ENCODE measurements at places on chromosomes 5 and 9. TPM values are rescaled to one million over a fixed set of nuclear protein-coding genes. Genes with fewer than 3 reads are reported as not detected.
A peak's percentile ranks its signal among the peaks of the same experiment; 100 is the strongest.

Gene LCN15
- 0.50 TPM for total RNA-seq

Gene STKLD1
- total RNA-seq, result 1.1 TPM

Gene ADCY2
- 0.46 TPM for total RNA-seq

Gene FAXDC2
- total RNA-seq, result 4.5 TPM

Gene HNRNPH1
- total RNA-seq, result 1,105 TPM

Gene MORN5
- total RNA-seq, result not detected

Gene LTC4S
- total RNA-seq, result 1.6 TPM

Gene PAX5
- total RNA-seq, result 0.37 TPM

Gene C9orf40
- total RNA-seq, result 7.1 TPM

Gene EMB
- total RNA-seq, result 18.1 TPM

- no peak for ATAC-seq
Measured at GRCh38 chr5:156396063-156396829, 69.3 kb downstream of the SGCD start.

DNA sequence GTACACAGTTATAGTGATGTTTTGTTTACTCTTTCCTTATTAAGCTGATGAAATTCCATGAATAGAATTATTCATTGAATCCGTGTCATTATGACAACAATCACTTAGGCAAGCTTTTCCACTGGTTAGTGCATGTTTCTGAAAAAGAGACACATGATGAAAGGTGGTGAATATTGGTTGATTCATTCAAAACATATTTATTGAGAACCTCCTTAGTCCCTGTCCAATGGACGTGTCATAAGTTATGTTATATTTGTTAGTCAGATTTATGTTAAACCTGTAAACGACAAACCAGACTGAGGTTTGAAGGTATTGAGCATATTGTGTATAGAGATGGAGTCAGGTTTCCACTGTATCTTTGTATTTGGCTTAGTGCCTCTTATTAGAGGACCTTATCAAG, 1888.9 kb upstream of the CDH6 start:
- ATAC-seq, result no peak

GRCh38 chr5:170633235-170634081, 129.6 kb downstream of the KCNIP1 start:
- peak; percentile 49 for ATAC-seq

DNA sequence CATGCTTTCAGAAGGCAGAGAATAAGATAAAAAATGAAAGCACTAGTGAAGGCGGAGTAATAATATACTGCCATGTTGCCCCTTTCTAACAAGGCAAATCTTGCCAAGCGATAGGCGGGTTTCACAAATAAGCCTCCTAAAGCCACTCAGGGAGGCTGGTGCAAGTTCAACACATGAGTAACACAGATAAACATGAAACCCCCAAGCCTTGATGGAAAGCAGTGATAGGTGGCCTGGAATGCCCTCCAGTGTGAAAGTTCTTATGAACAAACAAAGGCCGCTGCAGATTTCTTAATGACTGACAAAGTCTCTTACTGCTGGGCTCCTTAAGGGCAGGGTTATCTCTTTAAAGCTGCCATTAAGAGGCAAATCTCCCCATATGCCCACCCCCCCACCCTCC, 154.7 kb downstream of the ZDHHC21 start:
- no peak for ATAC-seq

- ATAC-seq, result no peak
Measured at GRCh38 chr5:43636076-43636475, 33.1 kb downstream of the NNT start.

DNA sequence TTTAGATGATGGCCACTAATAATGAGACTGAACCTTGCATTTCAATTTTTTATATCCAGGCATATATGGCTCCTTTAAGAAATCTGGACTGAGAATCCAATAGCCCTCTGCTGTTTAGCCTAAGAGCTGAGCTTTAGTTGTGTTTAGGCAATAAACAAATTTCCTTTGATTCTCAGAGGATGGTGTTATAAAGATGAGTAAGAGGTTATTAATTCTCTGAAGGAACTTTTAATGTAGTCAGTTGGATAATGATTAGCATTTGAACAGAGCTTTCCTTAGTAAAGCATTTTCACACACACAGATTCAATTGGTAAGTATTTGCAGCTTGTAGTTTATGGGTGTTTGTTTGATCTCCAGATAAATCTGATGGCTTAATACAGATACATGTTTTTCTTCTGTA, 149.6 kb downstream of the PRR16 start:
- ATAC-seq, result no peak

GRCh38 chr5:135053278-135053677, 19.2 kb upstream of the PITX1 start:
- ATAC-seq, result peak; percentile 43

DNA sequence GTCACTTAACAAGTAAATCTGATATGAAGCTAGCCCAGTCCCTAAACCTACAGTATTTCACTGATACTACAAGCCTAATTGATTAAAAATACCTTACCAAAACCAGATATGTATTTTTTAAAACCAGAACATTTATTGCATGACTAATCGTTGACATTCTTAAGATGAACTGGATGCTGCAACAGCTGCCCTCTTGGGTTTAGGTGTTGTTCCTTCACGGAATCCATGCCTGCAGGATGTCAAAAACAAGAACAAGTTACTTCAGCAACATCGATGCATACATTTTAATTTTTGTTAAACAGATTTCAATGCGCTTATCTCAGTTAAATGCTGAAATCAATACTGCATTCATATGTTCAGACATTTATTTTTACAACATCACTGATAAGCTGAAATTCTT, 2.7 kb downstream of the RPL37 start:
- no peak for ATAC-seq

- ATAC-seq, result no peak
Measured at GRCh38 chr5:81353189-81353588, 40.7 kb downstream of the ACOT12 start.

DNA sequence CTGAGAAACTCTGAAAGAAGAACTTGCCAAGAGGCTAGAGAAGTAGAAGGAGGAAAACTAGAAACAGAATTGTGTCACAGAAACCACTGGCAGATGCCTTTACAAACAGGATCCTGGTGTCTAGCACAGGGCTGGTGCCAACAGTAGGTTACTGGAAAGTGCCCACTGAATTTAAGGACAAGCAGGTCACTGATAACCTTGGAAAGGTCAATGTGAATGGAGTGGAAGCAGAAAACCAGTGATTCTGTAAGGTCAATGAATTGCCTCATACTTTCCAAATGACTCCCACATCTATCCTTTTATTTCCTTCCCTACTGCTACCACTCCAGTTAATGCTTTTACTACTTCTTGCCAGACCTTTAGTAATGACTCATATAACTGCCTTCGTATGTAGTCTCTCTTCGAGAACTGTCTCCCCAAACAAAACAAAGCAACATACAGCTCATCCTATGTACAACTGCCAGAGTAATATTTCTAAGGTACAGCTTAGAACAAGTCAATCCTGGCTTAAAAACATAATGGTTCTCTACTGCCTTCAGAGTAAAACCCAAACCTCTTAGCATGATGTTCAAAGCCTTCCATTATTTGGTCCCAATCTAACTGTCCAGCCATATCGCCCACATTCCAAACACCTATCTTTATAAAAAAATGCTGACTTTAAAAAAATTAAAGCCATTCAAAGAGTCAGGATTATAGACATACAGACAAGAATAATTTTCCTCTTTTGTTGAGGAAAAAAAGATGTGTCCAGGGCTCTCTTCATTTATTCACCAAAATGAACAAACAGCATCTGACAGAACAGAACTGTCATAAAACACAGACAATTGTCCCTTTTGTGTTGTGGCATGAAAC, 52.5 kb downstream of the NR3C1 start:
- no peak for ATAC-seq

GRCh38 chr5:74028976-74029375, 403.0 kb downstream of the ARHGEF28 start:
- no peak for ATAC-seq

DNA sequence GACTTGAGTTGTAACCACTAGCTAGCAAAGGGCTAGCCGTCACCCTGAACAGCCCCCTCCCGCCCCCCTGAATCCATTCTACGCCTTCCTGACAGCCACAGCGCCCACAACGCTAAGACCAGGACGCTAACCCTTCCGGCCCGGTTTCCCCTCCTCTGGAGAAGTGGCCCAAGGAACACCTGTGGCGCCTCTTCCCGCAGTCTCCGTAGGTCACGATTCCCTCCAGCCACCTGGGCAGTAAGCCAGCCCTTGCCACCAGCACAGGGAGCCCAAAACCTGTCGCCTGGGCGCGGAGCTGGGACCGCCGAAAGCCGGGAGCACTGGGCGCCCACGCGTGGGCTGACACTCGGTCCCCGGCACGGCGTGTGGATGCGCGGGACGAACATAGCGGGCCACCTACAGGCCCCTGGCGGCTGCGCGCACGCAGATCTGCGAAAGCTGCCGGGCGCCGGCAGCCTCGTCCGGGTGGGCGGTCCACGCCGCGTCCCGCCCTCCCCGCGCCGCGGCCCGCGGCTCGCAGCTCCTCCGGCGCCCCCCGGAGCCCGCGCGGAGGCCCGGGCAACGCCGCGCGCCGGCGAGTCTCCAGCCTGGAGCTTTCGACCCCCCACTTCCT, 596 bp downstream of the IRF1 start:
- ATAC-seq, result peak; percentile 49

DNA sequence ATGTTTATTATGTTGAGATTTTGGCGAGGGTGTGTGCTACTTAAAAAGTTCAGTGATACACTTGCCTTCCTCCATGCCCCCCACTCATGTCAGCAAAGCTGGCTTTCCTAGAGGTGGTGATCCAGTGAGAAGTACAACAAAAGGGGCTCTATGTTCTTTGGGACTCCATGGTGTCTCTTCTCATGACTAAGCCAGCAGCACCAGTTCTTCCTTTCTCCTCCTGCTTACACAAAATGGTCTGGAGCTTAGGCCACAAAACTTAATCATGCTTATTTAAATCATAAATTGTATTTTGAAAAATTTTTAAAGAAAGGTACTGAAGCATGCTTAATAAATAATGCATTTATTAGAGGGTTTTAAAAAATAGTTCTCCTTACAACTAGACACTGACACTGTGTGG, 22.4 kb downstream of the MOCS2 start:
- ATAC-seq, result no peak

DNA sequence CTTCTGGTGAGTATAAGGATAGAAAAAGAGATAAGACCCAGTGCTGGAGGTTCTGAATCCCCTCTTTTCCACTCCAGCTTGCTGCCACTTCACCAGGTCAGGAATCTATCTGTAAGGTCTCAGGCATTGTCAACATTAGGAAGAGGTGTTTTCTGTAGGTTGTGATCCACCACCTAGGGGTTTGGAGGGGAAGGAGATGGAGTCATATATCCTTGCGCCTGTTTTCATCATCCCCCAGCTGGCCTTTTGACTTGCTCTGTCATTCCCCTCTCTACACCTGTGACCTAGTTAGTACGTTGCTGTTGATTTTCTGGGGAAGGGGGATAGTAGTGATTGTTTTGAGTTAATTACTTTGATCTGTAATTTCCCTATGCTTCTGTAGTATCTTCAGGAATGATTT, 20.5 kb downstream of the SPINK5 start:
- no peak for ATAC-seq

- no peak for ATAC-seq
Measured at GRCh38 chr9:27750566-27750965, 177.3 kb upstream of the C9orf72 start.

DNA sequence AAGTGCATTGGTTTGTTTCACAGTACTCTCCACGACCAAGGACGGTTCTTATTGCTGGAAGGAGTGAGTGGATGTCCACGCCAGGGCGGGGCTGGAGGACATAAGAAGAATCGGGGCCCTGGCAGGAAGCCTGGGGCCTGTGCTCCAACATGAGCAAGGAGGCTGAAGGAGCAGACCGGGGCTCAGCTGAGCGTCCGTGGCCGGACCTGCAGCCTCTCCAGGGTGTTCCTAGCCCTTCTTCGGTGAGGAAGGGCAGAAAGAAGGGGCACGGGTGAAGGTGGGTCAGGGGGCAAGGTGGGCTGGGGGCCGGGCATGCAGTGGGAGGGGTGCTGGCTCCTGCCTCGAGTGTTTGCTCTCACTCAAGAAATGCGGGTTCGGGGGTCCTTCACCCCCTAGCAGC, 18.1 kb downstream of the FAM78A start:
- ATAC-seq, result no peak

DNA sequence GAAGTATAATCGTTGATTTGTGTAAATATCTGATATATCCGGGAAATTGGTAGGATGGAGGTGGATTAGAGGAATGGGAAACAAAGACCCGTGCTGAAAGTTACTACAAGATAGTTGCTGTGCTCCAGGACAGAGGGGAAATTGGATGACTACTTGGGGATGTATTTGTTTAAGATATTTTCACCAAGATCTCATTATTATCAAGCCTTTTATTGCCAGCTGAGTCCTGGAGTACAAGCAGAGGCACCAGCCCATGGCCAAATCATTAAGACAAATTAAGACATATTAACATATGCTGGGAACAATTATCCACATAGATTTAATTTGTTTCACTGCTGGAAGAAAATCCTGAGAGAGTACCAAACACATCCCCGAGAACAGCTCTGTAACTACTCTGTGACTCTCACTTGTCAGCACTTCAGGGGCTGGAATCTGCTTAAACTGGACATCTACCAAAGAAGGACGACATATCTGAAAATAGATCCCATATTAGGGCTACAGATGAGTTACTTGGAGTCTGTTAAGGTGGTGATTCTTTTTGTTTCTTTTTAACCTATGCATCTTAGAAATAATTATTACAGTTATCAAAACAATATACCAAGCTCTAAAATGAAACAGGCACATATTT, 68.2 kb downstream of the SLC1A1 start:
- no peak for ATAC-seq

DNA sequence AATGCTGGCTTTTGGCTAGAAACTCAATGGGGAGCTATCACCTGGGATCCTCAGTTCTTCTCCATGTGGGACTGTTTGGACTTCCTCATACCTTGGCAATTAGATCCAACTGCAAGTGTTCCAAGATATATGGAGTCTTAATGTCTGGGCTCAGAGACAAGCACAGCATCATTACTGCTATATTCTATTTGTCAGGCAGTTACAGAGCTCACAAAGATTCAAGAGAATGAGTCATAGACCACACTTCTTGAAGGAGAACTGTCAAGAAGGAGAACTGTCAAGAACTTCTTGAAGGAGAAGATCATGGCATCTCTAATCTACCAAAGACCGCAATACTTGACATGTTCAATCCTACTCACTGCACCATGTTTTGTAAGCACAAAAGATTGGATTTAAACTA, 106.8 kb upstream of the NREP start:
- ATAC-seq, result no peak

- no peak for ATAC-seq
Measured at GRCh38 chr9:106287731-106288130, 575.2 kb upstream of the ZNF462 start.

- ATAC-seq, result peak; percentile 36
Measured at GRCh38 chr9:16410601-16411280, 459.7 kb downstream of the BNC2 start.

- no peak for ATAC-seq
Measured at GRCh38 chr5:178683783-178684182, 46.7 kb downstream of the ZNF354A start.

All from motor neuron (in vitro differentiated cells).